ENCODE measurements at places on chromosomes 3 and 15.

GRCh38 chr3:186003610-186004009, 65.8 kb upstream of the TRA2B start:
- no peak for DNase-seq

GRCh38 chr15:40481341-40482074, 10.7 kb downstream of the CHST14 start:
- no peak for DNase-seq

DNA sequence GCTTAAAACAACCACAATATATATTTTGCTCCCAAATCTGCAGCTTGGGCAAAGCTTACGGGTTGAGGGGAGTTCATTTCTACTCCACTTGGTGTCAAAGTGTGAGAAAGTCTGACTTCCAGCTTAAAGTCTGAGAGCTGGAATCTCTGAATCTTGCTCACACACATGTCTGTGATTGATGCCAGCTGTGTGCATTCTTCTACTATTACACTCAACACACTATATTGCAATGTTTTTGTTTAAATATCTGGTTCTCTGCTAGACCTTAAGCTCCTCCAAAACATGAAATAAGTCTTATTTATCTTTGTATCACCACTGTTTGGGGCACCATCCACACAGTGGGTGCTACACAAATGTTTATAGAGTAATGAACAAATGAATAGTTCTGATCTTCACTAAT, 36.7 kb upstream of the SECISBP2L start:
- peak; percentile 83 for DNase-seq

- no peak for DNase-seq
These were observed 35.9 kb upstream of the DUSP7 start for GRCh38 chr3:52092271-52092660.
